ENCODE measurements at places on chromosomes 1 and 21.

DNA sequence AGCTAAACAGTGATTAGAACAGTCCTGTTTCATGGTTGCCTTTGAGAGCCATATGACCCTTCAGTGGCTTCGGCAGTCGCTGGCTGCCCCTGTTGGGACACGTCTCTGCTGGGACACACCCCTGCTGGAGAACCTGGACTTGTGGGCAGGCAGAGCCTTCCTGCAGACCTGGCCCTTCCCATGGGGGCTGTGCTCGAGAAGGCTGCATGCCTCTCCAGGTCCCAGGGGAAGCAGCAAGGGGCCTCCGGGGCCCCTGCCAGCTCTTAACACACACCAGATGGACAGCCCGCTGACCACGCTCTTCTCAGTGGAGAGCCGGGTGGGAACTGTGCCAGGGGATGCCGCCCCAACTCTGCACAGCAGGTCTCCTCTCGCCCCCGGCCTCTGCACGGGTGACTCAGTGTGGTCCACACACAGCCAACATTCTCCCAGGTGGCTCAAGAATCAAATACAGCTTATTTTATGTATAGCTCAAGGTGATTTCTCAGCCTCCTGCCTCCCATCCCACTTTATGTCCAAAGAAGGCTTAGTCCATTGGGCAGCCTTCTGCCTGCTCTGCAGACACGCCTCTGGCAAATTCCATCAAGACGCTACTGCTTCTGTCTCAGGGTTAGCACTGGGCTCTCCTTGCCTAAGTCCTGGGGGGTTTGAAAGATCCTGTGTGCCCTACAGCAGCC, 450.8 kb downstream of the KIF26B start:
- DNase-seq, result no peak

DNA sequence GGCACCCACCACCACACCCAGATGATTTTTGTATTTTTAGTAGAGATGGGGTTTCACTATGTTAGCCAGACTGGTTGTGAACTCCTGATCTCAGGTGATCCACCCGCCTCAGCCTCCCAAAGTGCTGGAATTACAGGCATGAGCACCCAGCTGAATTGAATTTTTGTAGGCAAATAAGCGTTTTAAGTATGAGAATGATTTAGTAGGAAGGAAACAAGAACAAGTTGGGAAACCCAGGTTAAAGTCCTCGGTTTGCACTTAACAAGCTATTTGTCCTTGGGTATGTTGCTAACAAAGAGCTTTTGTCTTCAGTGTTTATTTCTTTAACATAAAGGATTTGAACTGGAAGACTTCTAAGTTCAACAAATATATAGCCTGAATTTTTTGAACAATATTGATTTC, 23.9 kb downstream of the BTF3L4 start:
- no peak for DNase-seq

GRCh38 chr21:14687268-14687625, 141.1 kb upstream of the SAMSN1 start:
- DNase-seq, result no peak

DNA sequence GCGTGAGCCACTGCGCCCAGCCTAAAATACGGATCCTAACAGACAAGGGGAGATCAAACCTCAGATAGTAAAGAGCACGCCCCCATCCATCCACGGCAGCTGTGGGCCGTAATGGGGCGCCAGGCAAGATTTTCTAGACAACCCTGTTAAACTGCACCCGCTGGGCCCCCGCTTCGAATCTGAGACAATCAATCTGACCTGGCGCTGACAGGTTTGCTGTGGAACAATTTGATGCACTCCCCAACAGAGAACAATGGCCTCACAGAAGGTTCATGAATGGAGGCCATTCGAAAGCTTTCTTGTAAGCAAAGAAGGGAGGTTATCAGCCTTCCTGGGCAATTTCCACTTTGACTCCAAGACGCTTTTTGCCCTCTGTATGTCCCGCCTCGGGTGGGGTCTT, 30.5 kb downstream of the CLSTN1 start:
- no peak for DNase-seq

DNA sequence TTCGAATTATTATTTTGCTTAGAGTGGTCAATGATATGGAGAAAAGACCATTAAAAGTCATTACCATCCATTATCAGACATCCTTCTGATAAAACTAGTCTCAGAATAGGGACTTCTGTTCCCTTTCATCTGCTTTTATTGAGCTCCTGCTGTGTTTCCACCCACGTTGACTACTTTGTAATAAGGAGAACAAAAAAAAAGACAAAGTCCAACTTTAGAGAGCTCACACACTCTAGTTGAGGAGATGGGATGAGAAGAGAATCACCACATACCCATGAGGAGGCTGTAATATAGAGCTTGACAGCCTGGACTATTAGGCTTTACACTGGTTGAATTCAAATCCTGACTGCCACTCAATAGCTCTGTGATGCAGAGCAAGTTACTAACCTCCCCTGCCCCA, 27.8 kb upstream of the ALDH9A1 start:
- DNase-seq, result no peak

- no peak for DNase-seq
Measured at GRCh38 chr1:9111957-9112356, 16.9 kb downstream of the GPR157 start.

GRCh38 chr1:217214551-217214950, 416.3 kb downstream of the GPATCH2 start:
- no peak for DNase-seq

DNA sequence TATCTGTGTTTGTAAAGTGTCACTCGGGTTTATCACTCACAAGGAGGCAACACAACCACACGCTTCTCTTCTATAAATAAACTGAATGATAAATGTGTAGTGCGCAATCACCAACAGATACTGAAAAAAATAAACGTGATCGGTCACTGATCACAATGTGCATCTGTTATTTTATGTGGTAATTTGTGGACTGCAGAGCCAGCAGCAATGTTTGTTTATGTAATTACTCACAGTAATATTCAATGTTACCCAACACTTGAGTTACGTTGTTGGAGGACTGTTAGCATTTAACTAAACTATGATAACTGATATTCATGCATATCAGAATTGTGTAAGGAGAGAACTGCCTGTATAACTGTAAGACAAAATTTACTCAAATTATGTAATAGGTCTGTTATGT, 129.6 kb downstream of the USH2A start:
- DNase-seq, result no peak

DNA sequence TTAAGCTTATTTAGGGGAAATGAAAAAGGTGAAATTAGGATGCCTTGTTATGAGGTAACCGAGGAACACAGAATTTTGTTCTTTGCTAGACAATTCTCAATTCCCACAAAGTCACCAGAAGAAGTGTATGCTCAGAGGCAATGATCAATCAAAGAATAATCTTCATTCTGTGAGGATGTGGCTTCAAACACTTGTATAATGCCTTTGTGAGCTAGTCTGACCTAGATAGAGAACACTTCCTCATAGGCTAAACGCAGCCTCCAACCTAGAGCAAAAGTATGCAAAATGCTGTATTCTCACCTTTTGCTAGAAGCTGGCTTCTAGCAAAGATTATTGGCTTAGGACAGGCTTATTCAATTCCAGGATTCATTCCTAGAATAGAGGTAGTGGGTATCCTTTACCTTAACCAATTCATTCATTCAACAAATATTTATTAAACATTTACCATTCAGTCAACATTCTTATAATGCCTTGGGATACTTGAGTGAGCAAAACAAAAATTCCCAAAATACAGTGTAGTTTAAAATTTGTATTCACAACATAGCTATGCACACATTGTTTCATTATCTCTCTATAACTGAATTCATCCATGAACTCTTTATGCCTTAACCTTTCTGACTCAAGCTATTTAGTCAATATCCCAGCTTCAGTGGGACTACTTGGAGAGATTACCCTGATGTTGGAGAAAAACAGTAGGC, 530.2 kb downstream of the PTPRC start:
- DNase-seq, result no peak

DNA sequence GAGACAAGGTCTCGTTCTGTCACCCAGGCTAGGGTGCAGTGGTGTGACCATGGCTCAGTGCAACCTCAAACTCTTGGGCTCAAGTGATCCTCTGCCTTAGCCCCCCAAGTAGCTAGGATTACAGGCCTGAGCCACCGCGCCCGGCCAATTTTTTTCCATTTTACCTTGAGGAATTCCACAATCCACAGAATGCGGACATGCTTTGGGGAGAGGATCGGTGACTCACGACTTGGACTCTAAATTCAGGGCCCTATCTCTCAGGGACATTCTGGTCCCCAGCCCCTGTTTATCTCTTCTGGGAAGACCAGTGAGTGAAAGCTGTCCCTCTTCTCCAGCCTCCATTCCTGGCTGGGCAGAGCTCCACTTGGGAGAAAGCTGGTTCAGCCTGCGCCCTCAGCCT, 5.2 kb downstream of the PADI1 start:
- no peak for DNase-seq

GRCh38 chr1:77562596-77563150, 119.8 kb downstream of the ZZZ3 start:
- DNase-seq, result no peak

GRCh38 chr1:174858301-174858700, 141.4 kb upstream of the CACYBP start:
- DNase-seq, result no peak

DNA sequence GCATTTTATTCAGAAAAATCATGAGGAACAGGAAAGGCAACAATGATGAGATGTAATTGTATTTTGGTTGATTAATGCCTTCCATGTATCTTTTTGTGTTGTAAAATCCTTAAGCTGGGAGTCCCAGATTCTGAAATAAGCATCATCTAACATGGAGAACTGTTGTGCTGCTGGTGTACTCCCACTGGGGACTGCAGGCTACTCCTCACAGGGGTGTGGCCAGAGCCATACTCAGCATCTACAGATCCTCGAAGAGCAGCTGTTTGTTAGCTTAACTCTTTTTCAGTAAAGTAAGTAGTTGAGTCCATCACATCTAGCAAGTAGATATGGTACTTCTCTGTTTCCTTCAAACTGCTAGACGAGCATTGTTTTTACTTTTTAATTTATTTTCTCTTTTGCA, 358.0 kb downstream of the BRINP3 start:
- no peak for DNase-seq

DNA sequence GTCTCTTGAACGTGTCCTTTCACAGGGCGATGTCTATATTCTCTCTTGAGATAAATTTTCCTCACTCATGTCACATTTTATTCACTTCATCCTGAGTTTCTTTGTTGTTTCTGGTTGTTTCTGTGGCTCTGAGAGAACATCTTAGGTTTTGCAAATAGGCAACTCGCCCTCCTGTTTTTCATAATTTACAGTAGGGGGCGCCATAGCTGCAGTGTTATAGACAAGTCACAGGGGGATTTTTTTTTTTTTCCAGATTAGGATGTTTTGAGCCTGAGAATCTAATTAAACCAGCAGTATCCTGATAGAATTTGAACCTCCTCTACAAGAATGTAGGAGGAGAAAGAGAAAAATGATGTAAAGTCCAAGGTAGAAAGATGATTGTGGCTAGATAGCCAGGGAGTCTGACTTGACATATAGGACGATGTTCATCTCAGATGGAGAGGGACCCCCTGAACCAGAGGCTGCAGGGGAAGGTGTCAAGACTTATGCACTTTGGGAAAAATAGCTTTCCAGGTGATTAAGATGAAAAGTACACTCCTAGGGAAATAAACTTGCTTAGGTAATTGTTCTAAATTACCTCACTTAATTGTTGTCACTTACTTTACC, 76.3 kb downstream of the ZP4 start:
- DNase-seq, result no peak

- DNase-seq, result no peak
Measured at GRCh38 chr1:178349801-178350200, 147.0 kb downstream of the CLEC20A start.

DNA sequence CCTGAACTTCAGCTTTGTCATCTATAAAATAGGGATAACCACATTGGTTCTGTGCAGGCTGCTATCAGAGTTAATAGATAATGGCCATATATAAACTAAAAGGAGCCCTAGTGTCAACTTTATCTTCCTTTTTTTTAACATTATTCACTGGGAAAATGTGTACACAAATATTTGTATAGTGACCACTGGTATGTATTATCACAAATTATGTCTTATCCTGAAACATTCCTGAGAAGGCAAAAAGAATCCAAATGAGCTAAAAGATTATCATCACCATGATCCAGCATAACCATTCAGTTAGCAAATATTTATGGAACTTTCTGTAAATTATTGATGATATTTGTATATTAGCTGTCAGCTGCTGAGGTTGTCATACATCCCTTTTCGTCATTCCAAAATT, 16.6 kb downstream of the ANGPTL3 start:
- DNase-seq, result no peak

DNA sequence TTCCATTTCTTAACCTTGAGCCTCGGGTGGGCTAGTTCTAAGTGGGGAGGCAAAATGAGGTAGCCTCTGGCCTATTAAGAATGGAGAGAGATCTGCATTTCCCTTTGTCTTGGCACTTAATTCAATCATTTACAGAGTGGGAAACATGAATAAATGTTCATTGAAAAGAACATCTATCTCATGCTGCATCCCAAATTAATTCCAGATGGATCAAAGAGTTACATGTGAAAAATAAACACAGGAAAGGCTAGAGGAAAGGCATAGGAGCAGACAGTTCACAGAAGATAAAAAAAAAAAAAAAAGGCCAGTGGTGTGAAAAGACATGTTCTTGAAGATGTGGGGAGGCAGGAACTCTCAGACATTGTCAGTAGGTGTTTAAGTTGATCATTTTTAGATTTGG, 35.7 kb upstream of the EPS8L3 start:
- DNase-seq, result no peak

- no peak for DNase-seq
Measured at GRCh38 chr1:75543705-75544104, 67.2 kb downstream of the SLC44A5 start.

GRCh38 chr1:190754666-190755065, 277.0 kb upstream of the BRINP3 start:
- DNase-seq, result no peak

GRCh38 chr1:71193153-71193552, 112.3 kb upstream of the ZRANB2 start:
- no peak for DNase-seq

DNA sequence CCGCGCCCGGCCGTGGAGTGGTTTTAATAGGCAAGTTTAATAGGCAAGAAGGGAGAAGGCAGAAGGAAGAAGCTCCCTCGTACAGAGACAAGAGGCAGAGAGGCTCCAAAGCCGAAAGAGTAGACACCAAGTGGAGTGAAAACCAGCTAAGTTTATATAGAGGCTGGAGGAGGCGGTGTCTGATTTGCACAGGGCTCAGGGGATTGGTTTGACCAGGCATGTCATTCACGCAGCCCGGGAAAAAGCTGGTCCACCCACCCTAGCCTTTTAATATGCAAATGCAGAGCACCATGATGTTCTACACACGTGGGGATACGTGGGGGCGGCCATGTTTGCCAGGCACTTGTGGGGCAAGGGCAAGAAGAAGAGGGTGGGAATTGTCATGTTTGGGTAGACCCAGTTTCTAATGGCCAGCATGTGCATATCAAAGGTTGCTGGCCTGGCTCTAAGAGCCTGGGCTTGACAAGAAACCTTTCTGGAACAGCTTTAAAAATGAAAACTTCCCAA, 18.0 kb upstream of the SOD1 start:
- no peak for DNase-seq

- DNase-seq, result no peak
Measured at GRCh38 chr1:200437556-200438203, 27.8 kb upstream of the ZNF281 start.

DNA sequence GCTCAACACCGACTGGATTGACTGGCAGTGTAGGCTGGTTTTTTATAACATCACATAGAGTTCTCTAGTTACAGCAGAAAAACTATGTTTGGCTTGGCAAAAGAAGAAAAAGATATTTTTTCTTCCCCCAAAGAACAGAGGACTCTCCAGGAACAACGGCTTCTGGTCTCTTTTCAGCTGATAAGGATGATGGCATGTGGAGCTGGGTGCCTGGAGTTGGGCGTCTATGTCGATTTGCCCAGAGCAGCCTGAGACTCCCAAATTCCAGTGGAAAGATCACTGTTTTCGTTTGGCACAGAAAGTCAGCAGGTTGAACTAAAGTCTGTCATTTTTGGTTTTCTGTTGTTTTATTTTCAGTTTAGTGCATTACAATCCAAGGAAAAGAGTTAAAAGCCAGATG, 91.1 kb downstream of the SMYD2 start:
- no peak for DNase-seq

Data from stimulated activated CD8-positive, alpha-beta memory T cell treated with anti-CD3 and anti-CD28 coated beads, Interleukin-4, amount 100 ng/mL, for 24 hours (primary cell).